Activated CD4-positive, alpha-beta T cell treated with anti-CD3 and anti-CD28 coated beads, Interleukin-2, amount 50 U/mL, for 24 hours (primary cell): ENCODE measurements at places on chromosomes 2 and 18.

- peak; percentile 92 for DNase-seq
These were observed at the start of gene THOC1 for GRCh38 chr18:267688-268552. THOC1 (minus strand) TSS chr18:268047; CDS start chr18:268019, 28 bp downstream.

GRCh38 chr2:180071797-180072196, 64.7 kb upstream of the CWC22 start:
- DNase-seq: no peak

DNA sequence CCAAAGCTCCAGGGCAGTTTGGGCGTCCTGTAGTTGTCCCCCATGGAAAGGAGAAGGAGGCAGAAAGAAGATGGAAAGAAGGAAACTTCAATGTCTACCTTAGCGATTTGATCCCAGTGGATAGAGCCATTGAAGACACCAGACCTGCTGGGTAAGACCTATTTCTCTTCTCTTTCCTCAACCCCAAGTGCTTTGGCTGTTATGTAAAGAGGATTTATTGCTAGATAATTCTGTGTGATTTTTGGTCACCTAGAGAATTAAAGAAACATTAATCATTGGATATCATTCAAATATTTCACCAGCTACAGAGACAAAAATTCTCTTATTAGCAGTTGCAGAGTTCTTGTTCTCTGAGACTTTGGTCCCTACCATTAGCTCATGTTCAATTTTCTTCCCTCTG, 1.9 kb downstream of the GALNT5 start:
- no peak for DNase-seq

GRCh38 chr18:75211953-75212750, 1.6 kb downstream of the TSHZ1 start:
- DNase-seq: peak; percentile 23

DNA sequence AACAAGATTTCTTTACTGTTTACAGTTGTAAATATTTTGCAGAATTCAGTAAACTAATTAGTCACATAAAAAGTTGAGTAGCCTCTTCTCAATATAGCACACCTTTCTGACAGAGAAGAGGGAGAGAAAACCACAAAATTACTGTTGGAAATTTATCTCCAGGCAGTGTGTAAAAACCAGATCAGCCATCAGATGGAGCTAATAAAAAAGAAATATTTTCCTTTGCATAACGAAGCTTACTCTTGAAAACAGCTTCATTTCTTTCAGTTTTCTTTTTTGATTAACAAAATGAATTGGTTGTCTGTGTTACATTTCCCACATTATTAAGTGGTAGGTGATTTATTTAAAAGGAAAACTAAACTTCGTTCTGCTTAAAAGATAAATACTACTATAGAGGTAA, 259.3 kb upstream of the KCNJ3 start:
- DNase-seq: no peak

GRCh38 chr2:231294571-231295362, 96.3 kb downstream of the ARMC9 start:
- DNase-seq: no peak

DNA sequence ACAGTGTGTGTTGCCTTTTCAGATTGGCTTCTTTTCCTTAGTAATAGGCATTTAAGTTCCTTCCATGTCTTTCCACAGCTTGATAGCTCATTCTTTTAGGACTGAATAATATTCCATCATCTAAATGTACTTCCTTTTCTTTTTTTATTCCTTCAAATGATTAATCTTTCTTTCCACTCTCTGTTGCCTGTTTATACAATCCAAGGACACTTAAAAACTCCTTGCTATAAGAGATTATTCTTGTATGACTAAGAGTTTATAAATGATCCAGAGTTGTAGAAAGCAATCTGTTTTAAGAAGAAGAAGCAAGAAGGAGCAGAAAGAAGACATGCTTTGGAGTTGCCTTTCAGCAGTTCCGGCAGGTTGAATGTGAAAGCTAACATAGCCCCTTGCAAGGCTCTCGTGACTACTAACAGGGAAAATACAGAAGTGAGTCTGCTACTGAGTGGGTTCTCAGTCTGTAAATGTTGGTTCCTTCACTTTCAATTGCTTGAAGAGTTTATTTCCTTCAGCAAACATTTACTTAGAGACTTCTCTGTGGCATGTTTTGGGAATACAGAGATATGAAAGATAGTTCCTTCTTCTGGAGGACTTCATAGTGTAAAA, 123.0 kb downstream of the PMAIP1 start:
- no peak for DNase-seq

DNA sequence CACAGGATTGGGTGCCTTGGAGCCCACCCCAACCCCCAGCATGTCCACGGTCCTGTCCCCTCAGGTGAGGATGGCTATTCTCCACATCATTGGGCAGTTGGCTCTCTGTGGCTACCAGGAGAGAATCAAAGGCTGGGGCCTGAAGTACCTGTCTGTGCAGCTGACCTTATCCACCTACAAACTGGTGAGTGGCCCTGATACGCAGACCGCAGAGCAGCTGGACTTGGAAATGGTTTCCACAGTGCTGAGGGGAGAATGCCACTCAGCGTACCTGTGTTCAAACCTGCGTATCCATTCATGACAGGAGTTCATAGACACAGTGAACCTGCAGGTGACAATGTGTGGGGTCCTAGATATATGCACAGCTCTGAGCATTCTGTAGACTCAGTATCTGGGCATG, 21.6 kb downstream of the MROH2A start:
- DNase-seq: no peak

DNA sequence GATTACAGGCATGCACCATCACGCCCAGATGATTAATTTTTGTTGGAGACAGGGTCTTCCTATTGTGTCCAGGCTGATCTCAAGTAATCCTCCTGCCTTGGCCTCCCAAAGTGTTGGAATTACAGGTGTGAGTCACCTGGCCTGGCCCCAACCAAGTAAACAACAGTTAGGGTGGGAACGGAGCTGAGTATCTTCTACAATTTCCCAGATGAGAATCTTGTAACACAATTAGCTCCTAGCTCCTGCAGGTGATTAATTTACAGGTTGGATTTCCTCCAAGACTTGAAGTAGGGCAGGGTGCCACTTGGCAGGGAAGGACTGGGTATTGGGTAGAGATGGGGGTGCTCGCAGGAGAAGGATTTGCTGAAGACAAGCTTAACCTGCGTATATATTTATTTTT, 17.8 kb downstream of the NLRC4 start:
- no peak for DNase-seq

- no peak for DNase-seq
These were observed 319.6 kb downstream of the PIK3C3 start for GRCh38 chr18:42274488-42275137.

- DNase-seq: no peak
These were observed 48.6 kb upstream of the RAPH1 start for GRCh38 chr2:203583701-203584100.

- DNase-seq: peak; percentile 51
These were observed 188.1 kb downstream of the ZEB2 start for GRCh38 chr2:144331674-144332355.

DNA sequence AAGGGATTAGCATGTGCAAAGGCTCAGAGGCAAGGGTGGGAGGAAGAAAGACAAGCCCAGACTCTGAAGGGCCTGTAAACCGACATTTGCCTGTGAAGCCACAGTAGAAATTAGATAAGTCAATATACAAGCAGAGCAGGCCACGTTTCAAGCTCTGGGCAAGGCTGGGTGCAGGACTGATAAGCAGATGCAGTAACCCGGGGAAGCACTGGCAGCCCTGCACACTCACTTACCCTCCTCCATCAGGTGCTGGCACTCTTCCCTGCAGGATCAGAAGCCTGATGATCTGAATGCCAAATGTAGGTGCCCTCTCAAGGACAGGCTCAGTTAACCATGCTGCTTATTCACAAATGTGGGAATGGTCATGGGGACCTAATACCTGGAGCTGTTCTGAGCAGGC, 46.3 kb upstream of the RAB12 start:
- no peak for DNase-seq

GRCh38 chr18:74831571-74832250, 234.0 kb downstream of the ZNF407 start:
- no peak for DNase-seq

- DNase-seq: no peak
These were observed 1.3 kb downstream of the LRRTM1 start for GRCh38 chr2:80303006-80303908.

DNA sequence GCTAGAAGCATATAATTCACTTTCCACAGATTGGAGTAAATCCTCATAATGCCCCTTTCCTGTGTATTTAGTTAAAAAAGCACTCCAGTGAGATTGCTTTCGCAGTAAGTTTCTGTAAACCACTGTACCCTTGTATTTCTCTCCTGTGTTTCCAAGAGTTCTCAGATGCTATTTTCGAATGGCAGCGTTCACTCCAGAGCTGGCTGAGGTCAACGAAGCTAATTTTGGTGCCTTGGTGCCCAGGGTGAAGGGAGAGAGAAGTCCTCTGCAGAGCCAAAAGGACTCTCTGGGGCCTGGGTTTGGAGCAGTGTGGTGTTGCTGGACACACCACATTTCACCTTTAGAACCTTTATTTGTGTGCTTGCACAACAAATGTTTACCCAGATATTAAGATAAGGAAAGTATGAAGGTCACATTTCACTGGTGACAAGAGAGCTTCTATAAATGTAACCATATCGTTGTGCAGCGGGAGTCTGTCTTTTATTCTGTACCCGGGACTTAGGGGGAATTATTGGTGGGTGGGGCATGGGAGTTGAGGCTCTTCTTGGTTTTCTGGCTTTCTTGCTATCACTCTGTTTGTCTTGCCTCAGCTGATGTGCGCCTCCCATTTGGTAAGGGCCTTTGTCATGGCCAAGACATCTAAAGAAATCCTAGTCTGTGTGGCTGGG, 9.9 kb downstream of the EPAS1 start:
- DNase-seq: no peak

DNA sequence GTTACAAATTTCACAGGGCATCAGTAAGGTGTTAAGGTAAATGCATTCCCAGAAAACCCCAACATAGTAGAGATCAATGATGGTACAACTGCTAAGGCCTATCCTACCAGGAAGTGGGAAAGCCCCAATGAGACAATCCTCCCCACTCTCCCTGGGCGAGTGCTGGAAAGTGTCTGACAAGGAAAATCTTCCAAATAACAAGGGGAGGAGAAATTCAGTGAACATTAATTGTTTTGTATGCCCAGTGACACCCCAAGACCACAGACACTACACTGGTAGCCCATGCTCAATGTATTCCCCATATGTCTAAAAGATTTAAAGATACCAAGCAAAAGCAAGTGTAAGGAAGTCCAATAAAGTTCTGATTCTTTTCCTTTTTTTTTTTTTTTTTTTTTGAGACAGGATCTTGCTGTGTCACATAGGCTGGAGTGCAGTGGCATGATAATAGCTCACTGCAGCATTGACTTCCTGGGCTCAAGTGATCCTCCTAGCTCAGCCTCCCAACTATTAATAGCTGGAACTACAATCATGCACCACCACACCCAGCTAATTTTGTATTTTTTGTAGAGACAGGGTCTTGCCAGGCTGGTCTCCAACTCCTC, 24.7 kb downstream of the B4GALT6 start:
- DNase-seq: no peak

- DNase-seq: no peak
These were observed 64.3 kb downstream of the NFATC1 start for GRCh38 chr18:79459946-79460480.

- no peak for DNase-seq
These were observed 113.6 kb downstream of the GCA start for GRCh38 chr2:162457490-162457889.

DNA sequence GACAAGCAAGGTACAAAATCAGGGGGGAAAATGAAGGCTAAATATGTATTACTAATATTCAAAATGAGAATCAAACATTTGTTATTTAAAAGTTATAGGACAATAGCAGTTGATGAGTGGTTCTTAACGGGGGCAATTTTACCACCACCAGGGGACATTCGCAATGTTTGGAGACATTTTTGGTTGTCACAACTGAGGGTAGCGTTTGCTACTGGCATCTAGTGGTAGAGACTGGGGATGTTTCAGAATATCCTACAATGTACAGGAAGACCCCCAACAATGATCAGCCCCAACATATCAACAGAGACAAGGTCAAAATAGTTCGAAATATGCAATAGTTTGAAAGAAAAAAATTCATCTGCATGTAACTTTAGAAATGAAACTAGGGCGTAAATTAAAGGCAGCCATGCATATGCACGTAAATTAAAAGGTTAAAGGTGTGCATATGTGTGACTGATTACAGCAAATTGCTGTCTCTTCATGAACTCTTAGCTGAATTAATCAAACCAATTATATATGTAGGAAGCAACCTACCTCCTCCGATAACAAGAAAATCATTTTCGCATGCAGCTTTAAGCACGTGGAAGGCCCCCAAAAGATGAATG, 61.2 kb upstream of the CUL3 start:
- DNase-seq: no peak

GRCh38 chr18:74278058-74278457, 13.7 kb downstream of the CYB5A start:
- no peak for DNase-seq

DNA sequence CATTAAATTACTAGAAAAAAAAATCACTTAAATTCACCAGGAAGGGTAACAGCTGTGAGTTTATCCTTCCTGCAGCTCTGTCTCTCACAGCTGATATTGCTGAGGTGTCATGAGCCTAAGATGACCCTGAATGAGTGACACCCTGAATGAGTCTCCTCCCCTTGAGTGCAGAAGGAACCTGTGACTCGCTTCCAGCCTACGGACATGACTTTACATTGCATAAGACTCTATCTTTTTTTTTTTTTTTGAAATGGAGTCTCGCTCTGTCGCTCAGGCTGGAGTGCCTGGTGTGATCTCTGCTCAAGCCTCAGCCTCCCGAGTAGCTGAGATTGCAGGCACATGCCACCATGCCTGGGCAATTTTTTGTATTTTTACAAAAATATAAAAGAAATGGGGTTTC, 14.1 kb downstream of the MRO start:
- DNase-seq: no peak

DNA sequence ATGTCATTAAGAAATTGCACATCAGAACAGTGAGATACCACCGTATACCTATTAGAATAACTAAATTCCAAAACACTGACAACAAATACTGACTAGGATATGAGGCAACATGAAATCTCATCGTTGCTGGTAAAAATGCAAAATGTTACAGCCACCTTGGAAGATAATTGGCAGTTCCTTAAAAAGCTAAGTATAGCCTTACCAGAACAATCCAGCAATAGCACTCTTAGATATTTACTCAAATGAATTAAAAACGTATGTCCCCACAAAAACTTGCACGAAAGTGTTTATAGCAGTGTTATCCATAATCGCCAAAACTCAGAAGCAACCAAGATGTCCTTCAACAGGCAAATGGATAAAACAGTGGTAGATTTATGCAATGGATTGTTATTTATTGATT, 241.7 kb downstream of the EPHA4 start:
- DNase-seq: no peak
